Stimulated activated CD4-positive, alpha-beta T cell treated with anti-CD3 and anti-CD28 coated beads, Interleukin-15, amount 100 ng/mL, for 48 hours (primary cell): ENCODE measurements at places on chromosomes 11 and 22.

DNA sequence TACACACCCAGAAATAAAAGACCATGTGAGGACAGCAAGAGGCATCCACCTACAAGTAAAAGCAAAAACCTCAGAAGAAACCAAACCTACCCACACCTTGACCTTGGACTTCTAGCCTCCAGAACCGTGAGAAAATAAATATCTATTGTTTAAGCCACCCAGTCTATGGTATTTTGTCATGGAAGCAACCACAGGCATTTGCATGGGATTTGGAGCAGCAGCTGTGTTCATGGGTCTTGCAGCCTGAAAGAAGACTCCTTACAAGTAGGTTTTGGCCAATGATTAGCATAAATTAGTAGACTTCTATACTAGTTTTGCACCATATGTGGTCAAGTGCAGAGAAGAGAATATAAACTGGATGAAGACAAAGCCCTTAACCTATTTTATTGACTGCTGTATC lies 27.9 kb downstream of the FSHB start:
- DNase-seq, result no peak

- peak; percentile 43 for DNase-seq
These were observed 65.0 kb downstream of the SFI1 start for GRCh38 chr22:31561238-31561887.

GRCh38 chr22:31870890-31871289 lies 73.4 kb upstream of the YWHAH start:
- no peak for DNase-seq

GRCh38 chr11:109644152-109644551 lies 222.2 kb downstream of the C11orf87 start:
- no peak for DNase-seq

GRCh38 chr11:107702723-107703122 lies 9.1 kb downstream of the SLN start:
- no peak for DNase-seq

GRCh38 chr22:31344578-31345330 lies 1.4 kb downstream of the PATZ1 start:
- DNase-seq, result no peak

GRCh38 chr22:32265882-32266767 lies 11.0 kb upstream of the SLC5A4 start:
- DNase-seq, result peak; percentile 48

DNA sequence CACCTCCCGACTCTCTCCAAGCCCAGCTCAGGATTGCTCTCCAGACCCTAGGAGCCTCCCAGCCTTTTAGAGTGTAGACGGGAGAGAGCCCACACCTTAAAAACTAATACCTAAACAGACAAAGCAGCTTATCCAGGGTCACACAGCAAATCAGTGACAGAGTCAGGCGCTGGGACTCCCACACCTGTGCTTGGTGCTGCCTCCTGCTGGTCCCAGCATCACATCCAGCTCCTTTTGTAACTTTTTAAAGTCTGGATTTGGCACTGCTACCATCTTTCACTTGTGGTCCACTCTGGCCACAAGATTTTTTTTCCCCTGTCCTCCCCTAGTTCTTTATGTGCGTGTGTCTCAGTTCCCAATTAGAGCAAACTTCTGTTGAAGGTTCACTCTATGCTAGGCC lies 4.7 kb downstream of the ANO1 start:
- DNase-seq, result no peak

DNA sequence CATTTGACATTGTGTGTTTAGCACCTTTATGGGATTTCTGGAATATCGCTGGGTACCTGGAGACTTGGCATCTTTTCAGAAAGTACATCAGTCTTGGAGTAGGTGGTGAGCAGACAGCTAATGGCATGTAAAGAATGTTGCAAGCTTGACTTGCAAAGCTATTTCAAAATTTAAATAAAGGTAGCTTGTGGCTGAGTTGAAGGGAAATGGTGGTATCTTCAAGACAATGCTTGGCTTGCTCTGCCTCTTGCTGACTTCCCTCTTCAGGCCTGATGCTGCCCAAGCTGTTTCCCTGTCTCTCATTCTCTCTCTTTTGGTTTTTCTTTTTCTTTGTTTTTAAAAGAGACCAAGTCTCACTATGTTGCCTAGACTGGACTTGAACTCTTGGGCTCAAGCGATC lies 13.2 kb downstream of the ZNRF3 start:
- DNase-seq, result no peak

GRCh38 chr22:45861259-45861658 lies 115.7 kb downstream of the WNT7B start:
- DNase-seq, result no peak
